ENCODE measurements at places on chromosomes 3 and 15.
A peak's percentile ranks its signal among the peaks of the same experiment; 100 is the strongest.

DNA sequence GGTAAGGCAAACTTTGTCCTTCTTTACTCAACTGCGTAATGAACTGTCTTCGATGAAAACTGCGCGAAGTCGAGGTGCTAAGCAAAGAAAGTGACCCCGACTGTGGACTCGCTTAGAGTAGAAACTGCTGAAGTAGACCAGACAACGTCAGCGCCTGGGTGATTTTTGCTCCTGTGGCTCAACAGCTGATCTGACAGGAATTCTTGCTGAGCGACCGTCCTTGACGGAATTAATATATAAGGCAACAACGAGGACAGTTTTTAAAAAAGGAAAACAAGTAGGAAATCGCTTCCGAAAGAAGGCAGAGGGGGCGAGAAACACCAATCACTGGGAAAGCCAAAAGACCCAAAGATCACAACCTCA lies 541 bp downstream of the RPS27L start:
- DNase-seq = no peak

DNA sequence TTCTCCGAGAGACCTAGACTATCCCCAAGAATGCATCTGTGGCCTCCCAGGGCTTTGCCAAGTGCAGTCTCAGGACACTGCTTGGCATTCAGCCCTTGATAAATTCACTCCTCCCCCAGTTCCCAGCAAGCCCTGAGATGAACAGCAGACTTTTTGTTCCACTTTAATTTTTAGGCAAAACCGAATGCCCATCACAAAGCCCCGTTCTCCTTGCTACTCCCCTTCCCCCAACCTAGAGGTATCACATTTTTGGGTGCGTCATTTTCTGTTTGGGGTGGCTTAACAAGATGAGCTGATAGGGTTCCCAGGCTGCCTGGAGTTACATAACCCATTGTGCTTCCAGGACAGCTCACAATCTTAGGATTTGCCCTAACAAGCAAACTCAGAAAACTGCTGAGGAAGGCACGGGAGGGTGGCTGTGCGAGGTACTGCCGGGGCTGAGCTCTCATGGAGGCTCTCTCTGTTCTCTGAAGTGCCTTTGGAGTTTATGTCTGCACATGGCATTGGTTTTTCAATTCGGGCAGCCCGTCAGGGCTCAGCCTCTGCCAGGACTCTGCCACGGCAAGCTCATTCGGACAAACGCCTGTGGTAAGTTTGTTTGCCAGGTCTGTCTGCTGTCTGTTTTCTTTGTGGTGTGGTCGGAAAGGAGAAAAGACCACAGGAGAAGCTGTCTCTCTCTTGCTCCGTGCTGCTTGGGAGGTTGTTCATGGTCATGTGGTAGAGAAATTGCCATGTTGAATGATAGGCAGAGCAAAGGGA lies at the start of gene TRAK1:
Gene TRAK1 (plus strand): TSS at position 385 of the 759 bp plus-strand sequence. CDS start 113 bp downstream, at position 498.
- DNase-seq = no peak

DNA sequence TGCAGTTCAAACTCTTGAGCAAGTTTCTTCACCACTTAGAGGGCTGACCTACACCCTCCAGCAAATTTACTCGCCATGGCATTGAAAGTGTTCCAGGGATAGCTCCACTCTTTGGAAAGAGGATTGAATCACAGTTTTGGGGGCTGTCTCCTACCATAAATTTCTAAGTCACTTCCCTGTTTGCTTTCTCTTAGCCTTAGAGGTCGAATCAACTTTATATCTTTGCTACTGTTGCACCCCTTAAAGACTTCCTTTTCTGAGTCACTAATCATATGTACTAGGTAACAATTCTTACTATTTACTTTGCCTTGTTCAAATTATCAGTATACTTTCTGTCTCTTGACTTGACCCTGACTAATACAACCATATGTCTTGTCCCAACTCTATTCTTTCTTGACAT lies 1151.8 kb upstream of the ALCAM start:
- DNase-seq = no peak

DNA sequence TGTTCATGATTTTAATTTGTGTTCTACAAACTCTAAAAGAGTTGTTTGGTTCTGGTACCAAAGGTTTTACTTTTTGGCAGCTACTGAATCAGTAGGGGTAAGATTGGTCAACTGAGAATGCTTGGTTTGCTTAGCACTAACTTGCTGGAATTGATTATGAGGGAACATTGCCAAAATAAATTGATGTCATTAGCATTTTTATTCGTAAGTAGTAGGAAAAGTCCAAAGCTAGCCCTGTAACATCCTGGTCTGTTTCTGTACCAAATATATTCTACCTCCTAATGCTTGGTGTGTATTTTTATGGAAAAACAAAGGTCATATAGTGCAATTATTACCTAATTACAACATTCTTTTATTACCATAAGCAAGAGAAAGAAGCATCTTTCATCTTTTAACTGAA lies 35.9 kb upstream of the KPNA4 start:
- DNase-seq = no peak

- DNase-seq = peak; percentile 24
Measured at GRCh38 chr3:100893590-100893989, 99.6 kb downstream of the ABI3BP start.

GRCh38 chr15:88401251-88401995 lies 65.8 kb downstream of the MRPL46 start:
- no peak for DNase-seq

DNA sequence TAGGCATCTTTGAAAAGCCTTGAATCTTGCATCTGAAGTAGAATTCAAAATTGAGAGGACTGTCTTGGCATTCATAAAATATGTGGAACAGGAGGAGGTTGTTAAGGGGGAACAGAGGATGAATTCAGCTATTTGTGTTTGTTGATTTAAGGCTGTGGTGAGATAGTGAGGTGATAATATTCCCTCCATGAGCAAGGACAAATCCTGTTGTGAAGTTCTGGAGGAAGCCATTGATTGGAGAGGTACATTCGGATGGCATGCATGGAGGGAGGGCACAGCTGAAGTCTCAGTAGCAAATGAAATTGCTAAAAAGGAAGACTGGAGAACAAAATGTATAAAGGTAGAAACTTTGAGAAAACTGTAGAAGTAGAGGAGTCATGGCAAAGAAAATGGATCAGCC lies 443.8 kb downstream of the NLGN1 start:
- no peak for DNase-seq

- DNase-seq = no peak
Measured at GRCh38 chr3:58251631-58252035, 14.0 kb downstream of the ABHD6 start.

DNA sequence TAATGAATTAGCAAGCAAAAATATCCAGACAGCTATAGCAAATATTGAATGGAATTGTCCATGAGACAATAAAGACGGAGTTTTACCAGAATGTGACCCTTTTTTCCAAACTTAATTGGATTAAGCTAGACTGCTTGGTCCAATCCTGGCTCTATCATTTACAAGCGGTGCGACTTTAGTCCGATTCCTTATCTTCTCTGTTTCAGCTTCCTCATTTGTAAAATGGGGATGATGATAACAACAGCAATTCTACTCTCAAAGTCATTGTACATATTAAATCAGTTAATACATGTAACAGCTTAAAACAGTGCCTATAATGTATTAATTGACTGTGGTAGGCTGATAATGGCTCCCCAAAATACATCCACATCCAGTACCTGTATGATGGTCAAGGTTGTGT lies 62.1 kb upstream of the CRBN start:
- no peak for DNase-seq

DNA sequence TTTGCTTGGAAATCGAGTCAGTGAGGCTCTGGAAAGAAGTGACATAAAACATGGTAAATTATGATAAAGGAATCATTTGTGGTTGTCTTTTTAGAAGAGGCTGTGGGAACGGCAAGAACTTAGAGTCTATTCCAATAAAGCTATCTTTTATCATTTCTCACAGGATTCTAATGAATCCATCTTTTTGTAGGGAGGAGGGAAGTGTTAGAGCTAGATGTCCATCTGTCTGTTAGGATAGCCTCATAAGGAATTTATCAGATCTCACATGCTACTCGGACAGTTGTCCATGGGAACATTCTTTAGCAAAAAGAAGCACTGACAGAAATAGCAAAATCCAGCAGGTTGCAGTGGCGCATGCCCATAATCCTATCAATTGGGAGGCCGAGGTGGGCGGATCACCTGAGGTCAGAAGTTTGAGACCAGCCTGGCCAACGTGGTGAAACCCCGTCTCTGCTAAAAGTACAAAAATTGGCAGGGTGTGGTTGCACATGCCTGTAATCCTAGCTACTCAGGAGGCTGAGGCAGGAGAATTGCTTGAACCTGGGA lies 37.0 kb downstream of the STARD9 start:
- no peak for DNase-seq

DNA sequence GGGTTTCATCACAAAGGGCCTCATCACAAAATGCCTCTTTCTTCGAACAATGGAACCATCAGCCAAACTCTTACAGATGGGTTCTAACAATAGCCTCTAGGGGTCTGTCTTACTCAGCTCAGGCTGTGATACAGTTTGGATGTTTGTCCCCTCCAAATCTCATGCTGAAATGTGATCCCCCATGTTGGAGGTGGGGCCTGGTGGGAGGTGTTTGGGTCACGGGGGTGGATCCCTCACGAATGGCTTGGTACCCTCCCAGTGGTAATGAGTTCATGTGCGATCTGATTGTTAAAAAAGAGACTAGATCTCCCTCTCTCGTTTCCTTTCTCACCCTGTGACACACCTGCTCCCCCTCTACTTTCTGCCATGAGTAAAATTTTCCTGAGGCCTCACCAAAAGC lies 47.9 kb upstream of the LIPC start:
- no peak for DNase-seq

GRCh38 chr15:80562033-80562432 lies 133.1 kb upstream of the ABHD17C start:
- no peak for DNase-seq

DNA sequence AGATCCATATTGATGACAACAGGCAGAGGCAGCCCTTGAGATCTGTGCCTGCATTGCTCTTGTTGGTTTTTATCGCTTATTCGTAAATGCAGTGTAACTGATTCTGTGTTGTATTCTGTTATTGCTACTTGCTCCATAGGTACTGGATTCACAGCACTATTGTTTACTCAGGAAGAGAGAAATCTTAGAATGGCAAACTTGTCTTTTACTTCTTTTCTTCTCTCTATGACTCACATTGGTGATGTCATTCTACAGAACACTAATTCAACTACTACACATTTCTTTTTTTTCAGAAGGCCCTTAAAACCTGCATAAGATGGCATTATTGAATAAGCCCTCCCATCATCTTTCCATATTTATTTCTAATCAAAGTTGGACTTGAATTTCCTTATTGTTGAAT lies 201.0 kb upstream of the GBE1 start:
- peak; percentile 17 for DNase-seq

DNA sequence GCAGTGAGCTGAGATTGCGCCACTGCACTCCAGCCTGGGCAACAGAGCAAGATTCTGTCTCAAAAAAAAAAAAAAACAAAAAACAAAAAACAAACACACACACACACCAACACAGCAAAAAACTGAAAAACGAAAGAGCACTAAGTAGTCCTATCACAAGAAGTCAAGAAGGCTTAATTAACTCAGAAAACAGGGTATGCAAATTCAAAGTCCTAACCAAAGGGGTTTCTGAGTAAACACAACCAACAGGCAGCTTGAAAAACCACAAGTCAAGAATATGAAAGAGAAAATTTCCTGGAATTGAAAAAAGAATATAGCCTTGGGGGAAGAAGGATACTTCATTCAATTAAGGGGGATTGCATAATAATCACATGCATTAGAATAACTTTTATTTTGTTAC lies 37.7 kb upstream of the PARP14 start:
- DNase-seq = no peak

DNA sequence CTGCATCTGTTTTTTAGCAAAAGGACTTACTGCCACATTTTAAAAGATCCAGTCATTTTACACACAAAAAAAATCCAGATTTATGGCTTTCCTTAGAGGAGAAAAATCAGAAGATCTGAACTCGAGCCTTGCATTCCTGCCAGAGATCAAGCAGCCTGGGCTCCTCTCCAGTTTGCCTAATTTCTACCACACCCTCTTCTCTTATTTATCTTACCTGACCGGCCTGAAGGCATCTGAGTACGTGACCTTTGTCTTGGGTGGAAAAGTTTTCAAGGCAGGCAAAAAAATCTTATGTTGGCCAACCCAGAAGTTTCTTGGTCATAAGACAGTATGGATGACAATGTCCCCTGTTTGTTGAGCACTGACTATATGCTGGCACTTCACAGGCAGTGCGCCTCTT lies 60.3 kb downstream of the CHRD start:
- no peak for DNase-seq

GRCh38 chr15:64864068-64864467 lies 22.4 kb downstream of the PLEKHO2 start:
- DNase-seq = no peak

DNA sequence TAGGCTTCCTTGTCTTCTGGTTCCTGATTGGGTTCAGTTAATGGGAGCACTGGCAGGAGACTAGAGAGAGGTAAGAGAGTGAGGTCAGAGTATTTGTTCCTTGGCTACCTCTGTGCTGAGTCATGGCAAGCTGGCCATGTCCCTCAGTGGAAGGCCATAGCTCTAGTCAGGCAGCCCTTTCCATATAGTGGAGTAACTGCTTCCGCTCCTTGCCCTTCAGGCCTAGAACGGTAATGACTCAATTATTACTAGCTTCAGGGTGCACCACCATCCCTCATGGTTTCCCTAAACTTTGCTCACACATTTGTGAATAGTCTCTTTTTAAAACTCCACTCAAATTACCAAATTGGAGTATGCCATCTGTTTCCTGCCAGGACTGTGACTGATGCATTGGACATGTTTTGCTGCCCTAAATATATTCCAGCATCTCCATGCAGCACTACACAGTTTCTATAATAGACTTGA lies 10.5 kb upstream of the ANO10 start:
- DNase-seq = peak; percentile 38

GRCh38 chr15:37090543-37091175 lies 9.7 kb downstream of the MEIS2 start:
- DNase-seq = no peak

DNA sequence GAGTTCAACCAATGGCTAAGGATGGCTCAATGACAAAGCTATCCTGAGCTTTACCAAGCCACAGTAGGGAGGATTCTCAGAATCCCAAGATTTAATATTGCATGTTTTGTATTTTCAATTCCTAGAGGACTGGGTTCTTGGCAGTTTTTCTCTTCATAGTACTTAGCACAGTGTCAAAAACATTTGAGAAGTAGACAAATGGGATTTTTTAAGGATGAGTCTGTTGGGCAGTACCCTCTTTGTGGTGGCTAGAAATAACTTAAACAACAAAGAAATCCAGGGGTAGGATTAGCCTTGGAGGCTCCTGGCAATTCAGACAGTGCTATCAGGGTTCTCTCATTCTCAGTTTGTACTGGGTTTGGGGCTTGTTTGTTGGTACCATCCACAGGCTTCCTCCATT lies 212.8 kb upstream of the RORA start:
- peak; percentile 25 for DNase-seq

GRCh38 chr3:183085634-183086390 lies 13.5 kb downstream of the MCCC1 start:
- peak; percentile 15 for DNase-seq

- no peak for DNase-seq
Measured at GRCh38 chr15:76327191-76328105, 9.1 kb upstream of the ISL2 start.

DNA sequence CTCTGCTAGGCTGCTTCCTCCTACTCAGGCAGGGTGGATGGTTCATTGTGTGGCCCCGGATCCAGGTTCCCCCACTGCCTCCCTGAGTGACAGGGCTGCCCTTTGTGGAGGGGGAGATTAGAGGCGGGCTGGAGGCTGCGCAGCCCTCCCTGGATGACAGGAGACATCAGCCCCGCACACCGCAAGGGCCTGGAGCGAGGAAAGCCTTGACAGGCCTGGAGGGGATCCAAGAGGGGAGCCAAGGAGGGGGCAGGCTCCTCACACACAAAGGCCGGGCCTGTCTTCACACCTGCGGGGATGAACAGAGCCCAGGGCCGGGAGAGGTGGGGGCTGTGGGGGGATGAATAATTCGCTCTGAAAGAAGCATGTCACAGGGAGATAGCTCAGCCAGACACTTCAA lies 72.9 kb downstream of the RPN1 start:
- DNase-seq = no peak

- DNase-seq = peak; percentile 83
Measured at GRCh38 chr3:111315930-111316587, 225.9 kb upstream of the CD96 start.
